Bronchial epithelial cell (primary cell): ENCODE measurements at places on chromosomes 1 and 21.
A peak's percentile ranks its signal among the peaks of the same experiment; 100 is the strongest.

DNA sequence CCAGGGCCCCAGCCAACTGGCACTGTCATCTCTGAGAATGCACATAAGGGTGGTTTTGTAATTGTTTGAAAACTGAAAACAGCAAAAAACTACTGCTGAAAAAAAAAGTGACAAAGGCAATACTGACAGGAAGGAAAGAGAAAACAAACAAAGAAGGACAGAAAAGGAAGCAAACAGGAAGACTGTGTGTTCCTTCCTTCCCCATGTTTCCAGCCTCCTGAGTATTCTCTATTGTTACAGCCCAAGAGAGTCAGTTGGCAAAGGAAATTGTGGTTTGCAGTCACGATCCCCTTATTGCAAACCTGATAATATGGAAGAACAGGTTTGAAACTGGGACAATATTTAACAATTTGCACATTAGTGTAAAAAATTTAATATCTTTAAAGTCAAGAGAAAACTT lies 1177.6 kb downstream of the PLA2G4A start:
- DNase-seq = no peak

GRCh38 chr1:35369922-35370671 lies 101.6 kb downstream of the ZMYM4 start:
- no peak for DNase-seq

- peak; percentile 30 for DNase-seq
Measured at GRCh38 chr1:8763888-8764287, 53.6 kb downstream of the RERE start.

DNA sequence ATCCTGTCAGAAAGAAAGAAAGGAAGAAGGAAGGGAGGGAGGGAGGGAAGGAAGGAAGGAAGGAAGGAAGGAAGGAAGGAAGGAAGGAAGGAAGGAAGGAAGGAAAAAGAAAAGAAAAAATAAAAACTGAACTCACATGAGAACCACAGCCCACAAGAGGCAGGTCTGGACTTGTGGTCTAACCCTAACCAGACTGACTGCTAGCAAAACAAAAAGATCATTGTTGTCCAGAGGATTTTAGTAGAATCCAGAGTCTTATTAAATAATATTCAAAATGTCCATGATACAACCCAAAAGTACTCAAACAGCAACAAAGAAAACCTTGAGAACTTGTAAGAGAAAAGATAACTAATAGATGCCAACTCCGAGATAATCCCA lies 4.7 kb upstream of the ITGB2 start:
- DNase-seq = peak; percentile 60

- no peak for DNase-seq
Measured at GRCh38 chr1:18347559-18347958, 133.2 kb upstream of the KLHDC7A start.
